Smooth muscle cell of the brain vasculature (primary cell): ENCODE measurements at places on chromosomes 16 and 17.

DNA sequence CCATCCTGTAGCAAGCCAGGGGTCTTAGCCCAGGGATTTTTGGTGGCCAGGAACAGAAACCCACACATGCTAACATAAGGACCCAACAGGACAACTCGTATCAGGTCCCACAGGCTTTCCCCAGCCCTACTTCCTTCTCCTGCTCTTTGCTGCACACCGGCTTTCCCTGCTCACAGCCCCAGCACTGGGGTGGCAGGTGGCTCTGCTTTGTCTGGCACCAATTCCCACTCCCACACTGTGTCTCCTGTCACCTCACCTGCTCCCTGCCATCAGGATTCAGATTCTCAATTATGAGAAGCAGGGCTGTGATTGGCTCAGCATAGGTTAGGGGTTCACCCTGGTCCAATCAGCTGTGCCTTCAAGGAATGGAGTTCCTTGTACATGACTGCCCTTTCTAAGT lies 94.1 kb downstream of the TMEM132E start:
- no peak for DNase-seq

- no peak for DNase-seq
Observed at GRCh38 chr17:82013341-82013740, 9.3 kb downstream of the CENPX start.

- DNase-seq = no peak
Observed at GRCh38 chr17:48192321-48192731, 84.8 kb downstream of the SNX11 start.

DNA sequence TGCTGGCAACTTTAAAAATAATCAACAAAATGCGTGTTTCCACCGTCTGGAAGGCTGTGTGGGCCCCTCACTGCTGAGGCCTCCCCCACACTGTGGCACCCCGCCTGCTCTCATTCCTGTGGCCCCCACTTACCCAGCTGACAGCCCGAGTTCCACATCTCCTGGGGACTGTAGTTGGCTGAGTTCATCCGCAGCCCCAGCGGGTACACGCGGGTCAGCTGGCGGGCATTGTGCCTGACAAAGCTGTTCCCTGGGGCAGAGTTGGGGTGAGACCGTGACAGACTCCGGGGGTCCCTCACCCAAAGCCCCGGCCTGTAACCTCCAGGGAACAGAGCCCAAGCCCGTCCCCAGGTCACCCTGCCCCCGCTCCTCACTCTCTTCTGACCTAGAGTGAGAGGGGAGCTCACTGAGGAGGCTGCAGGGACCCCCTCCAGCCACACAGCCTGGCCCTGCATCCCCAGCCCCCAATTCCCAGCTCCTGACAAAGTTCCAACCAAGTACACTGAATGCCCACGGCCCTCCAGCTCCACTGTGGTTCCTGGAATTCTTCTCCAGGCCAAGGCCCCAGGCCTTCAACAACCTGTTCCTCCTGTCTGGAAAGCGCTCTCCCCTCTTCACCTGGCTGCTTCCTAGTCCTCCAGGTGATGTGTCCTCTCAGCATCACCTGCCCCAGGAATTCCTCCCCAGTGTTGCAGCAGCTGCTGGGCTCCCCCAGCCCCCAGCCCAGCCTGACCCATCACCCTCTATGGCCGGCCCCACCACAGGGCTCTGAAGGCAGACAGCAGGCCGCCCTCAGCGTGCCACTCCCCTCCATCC lies 18.0 kb downstream of the PLCD3 start:
- DNase-seq = no peak

GRCh38 chr17:38451840-38452529 lies 23.7 kb downstream of the ARHGAP23 start:
- DNase-seq = no peak

DNA sequence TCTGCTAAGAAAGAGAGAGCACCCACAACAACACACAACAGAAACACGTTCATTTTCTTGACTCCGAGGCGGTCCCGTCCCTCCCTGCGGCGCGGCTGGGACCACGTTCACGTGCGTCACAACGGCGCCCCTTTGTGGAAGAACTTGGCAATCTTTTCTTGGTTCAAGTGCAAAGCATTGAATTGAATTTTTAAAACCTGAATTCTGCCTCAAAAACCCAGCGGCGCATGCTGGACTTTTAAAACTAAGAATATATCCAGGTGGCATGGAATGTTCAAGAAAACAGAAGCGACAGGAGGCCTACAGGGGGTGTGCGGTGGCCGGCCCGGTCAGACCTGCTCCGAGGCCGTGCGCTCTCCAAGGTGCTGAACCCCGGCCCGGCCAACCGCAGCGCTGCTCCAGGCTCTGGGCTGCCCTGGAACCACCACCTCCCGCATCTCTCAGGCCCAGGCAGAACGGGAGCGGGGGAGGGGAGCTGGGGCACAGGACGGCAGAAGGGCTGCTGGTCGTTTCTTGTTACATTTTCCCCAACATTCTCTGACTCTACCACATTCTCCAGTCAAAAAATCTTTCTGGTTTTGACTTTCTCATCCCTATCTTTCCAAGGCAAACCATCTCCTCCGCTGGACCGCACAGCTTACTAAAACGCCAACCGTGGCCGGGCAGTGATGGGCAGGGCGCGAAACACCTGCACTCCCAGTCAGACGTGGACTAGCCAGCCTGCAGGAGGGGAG lies 3.4 kb upstream of the HEXD start:
- no peak for DNase-seq

DNA sequence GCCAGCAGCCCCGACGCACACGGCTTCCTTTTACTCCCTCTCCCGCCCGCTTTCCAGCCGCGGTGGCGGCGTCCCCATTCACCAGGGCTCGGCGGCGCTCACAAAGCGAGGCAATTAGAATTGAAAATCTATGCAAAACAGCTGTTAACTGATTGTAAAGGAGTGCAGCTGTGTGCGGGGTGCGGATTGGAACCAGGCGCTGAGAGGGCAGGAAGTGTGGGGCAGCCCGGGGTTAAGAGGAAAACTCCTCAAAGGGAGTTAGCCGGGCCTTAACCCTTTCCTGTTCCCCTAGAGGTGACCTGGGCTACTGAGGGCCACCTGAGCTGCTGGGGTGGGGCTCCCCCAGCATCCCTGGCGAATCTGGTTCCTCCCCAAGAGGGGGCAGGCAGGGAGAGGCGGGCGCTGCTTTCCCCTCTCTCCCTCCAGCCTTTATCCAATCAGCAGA lies 5.8 kb upstream of the GSE1 start:
- DNase-seq = no peak

DNA sequence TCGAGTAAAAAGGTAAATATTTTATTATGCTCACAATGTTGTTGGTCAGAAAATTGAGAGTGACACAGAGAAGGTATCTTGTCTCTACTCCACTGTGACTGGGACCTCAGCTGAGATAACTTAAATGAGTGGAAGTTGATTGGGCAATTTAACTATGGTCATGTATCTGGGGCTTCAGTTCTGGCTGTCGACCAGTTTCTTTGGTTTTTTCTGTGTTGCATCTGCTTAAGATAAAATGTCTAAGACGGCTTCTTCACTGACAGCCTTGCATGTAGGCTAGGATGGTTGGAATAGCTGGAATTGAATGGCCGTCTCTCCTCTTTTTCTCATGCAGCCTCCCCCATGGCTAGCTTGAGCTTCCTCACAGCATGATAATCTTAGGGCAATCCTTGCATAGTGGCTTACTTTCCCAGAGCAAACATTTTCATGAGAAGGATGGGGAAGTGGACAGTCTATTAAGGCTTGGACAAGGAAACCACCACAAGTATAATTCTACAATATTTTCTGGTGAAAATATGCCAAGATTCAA lies 433.7 kb downstream of the KIF2B start:
- DNase-seq = no peak

DNA sequence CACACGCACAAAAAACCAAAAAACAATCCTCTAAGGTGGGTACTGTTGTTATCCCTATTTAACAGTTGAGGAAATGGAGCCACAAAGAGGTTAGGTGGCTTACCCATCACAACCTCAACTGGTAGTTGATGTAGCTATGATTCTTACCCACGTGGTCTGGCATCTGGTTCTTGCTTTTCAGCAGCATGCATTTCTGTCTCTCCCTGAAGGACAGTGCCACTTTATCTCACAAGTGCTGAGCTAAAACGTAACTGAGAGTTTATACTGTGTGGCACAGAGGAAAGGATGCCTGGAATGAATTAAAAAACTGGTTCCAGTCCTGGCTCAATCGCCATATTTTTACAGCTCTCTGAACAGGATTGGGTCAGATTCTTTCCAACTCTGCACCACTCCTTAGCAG lies 1.9 kb upstream of the CORO6 start:
- DNase-seq = no peak

GRCh38 chr16:27952811-27953210 lies 110.7 kb downstream of the GSG1L start:
- DNase-seq = no peak

DNA sequence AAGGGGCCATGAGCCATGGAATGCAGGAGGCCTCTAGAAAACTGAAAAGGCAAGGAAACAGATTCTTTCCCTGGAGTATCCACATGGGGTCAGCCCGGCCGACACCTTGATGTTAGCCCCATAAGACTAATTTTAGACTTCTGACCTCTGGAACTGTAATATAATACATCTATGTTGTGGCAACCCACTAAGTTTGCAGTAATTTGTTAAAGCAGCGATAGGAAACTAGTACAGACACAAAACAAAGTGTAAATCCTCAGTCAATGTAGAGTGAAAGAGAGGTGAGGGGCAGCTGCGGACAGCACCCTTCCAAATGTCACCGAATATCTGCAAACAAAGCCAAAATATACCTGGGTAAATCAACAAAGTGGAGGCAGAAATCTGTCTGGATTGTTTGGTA lies 7.2 kb upstream of the SIAH1 start:
- no peak for DNase-seq

- DNase-seq = no peak
Observed at GRCh38 chr17:17703140-17703919, 22.1 kb downstream of the RAI1 start.

DNA sequence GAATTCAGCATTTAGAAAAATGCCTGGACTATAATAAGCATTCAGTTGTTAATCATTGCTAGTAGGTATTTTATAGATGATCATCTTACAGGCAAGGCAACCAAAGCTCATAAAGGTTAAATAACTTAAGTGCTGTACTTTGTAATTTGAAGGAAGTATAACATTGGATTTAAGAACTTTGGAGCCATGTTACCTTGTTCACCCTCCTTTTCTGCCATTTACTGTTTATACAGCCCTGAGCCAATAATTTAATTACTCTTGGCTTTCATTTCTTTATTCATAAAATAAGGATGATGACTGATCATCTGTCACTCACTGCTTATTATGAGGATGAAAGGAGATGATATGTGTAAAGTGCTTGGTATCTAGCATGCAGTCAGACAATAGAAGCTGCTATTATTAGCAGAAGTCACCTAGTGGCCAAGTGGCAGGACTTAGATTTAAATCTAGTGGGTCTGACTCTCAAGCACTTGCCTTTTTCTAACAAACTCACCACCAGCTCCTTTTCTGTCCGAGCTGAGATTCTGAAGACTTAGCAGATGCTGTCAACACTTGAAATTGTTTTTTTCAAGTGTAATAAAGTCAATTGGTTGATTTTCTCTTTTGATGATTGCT lies 18.3 kb upstream of the DDX52 start:
- DNase-seq = no peak

GRCh38 chr16:7653746-7654461 lies 321.3 kb downstream of the RBFOX1 start:
- DNase-seq = no peak

GRCh38 chr16:852451-853185 lies 52.1 kb upstream of the GNG13 start:
- DNase-seq = no peak

DNA sequence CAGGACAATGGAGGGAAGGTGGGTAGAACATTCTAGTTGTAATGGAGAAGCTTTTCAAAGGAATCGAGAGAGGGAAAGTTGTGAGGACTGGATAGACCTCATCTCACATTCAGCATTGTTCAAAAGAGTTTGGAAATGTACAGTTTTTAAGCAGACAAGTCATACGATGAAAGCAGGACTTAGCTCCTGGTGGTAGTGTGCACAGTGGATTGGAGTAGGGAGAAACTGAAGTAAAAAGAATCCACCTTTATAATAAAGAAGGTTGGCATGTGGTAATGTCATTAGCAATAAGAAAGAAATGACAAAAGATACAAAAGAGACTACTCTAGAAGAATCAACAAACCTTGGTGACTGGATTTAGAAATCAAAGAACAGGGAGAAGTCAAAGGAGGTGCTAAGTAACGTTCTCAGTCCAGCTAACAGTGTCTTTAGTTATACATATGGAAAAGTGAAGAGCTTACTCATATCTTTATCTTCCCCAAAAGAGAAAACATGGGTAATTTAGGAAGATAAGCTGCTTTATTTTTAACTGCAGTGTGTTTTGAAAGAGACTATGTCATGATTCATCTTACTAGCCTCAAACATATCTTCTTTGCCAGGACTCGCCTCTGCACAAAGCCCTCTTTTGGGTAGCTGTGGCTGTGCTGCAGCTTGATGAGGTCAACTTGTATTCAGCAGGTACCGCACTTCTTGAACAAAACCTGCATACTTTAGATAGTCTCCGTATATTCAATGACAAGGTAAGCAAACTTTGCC lies 18.7 kb upstream of the EVI2A start:
- DNase-seq = no peak

GRCh38 chr17:67044940-67045339 lies 586 bp downstream of the CACNG1 start:
- DNase-seq = no peak

GRCh38 chr17:17376362-17376761 lies 73.2 kb downstream of the NT5M start:
- no peak for DNase-seq

- DNase-seq = no peak
Observed at GRCh38 chr16:83994087-83994486, 26.0 kb downstream of the NECAB2 start.

- no peak for DNase-seq
Observed at GRCh38 chr17:61556224-61557188, 34.5 kb downstream of the NACA2 start.

DNA sequence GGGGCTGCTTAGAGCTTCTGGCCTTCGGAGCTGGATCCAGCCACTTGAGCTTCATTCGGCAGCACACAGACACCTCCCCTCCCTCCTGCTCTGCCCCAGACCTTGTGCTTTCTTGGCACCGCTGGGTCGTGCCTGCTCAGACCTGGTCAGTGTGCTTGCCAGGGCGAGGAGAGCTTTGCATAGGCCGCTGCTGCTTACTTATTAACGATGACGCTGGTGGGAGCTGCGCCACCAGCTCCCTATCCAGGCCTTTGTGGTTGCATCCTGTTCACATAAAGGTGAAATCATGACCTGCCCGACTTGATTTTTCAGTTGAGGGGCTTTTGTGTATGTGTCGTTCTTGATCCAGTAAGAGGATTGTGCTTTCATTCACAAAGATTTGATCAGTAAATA lies 101.1 kb downstream of the MSI2 start:
- no peak for DNase-seq

GRCh38 chr16:79301051-79301450 lies 299.5 kb downstream of the MAF start:
- no peak for DNase-seq
